ENCODE measurements at places on chromosomes 2 and 18. TPM values are rescaled to one million over a fixed set of nuclear protein-coding genes. Genes with fewer than 3 reads are reported as not detected.

The RIT2 gene
- not detected for total RNA-seq

The KHK gene
- 7.6 TPM for total RNA-seq

The ZSCAN30 gene
- 1.0 TPM for total RNA-seq

The CTLA4 gene
- total RNA-seq, result not detected

The IL1RN gene
- total RNA-seq, result 0.54 TPM

The LYG2 gene
- not detected for total RNA-seq

The INPP4A gene
- total RNA-seq, result 9.8 TPM

The RAB11FIP5 gene
- 29.9 TPM for total RNA-seq

The DNER gene
- total RNA-seq, result 14.0 TPM

The SP140L gene
- total RNA-seq, result 3.0 TPM

The MAL gene
- 0.27 TPM for total RNA-seq

Data from A549 treated with dexamethasone at 1 μM for 4 hours (cell line).